ENCODE measurements at places on chromosomes 5 and 9.

GRCh38 chr9:37769306-37769705, 15.6 kb downstream of the EXOSC3 start:
- no peak for DNase-seq

DNA sequence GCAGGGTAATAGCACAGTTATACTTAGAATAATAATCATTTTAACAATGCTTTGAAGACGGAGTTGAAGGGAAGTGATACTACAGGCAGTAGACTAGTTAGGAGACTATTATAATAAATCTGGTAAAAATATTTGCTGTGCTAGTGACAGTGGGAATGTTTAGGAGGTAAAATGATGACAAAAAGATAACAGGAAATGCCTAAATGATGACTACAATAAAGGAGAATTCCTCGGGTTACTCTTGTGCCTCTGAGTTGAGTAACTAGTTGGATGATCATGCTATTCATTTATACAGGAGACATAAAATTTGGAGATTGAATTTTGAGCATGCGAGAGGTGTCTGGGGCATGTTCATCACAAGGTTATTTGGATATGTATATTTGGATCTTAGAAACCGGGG, 32.2 kb upstream of the PAM start:
- no peak for DNase-seq

GRCh38 chr5:55691265-55692105, 20.6 kb downstream of the SLC38A9 start:
- no peak for DNase-seq

DNA sequence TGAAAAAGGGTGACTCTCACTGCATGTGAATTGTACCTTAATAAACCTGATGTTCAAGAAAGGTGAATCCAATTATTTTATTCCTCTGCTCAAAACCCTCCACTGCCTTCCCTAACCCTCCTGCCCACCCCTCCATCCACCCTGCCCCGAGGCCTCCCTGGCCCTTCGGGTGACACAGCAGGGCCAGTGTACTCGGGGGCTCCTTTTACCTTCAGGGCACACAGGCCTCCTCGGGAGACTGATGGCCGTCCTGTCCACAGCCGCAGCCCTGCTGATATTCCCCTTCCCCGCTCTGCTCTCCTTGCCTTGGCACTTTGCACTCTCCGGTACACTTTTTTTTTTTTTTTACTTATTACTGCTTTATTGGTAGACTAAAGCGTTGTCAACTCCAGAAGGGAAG, 234.0 kb downstream of the CACNA1B start:
- DNase-seq, result peak; percentile 10

GRCh38 chr5:59133764-59134261, 550.9 kb downstream of the RAB3C start:
- no peak for DNase-seq
